Mammary microvascular endothelial cell (primary cell): ENCODE measurements at places on chromosomes 2 and 18. TPM values are rescaled to one million over a fixed set of nuclear protein-coding genes. Genes with fewer than 3 reads are reported as not detected.

CCDC85A gene
- total RNA-seq: 10.7 and 12.7 TPM in 2 replicates

MRO gene
- not detected in 2 replicates for total RNA-seq

CNNM3 gene
- 3.9 and 5.1 TPM in 2 replicates for total RNA-seq

TMEM247 gene
- not detected in 2 replicates for total RNA-seq

BOK gene
- total RNA-seq: 111 TPM in 2 replicates

PRPF40A gene
- total RNA-seq: 81.2 and 90.7 TPM in 2 replicates

CDKL4 gene
- total RNA-seq: 0.74 and 1.1 TPM in 2 replicates

CABLES1 gene
- total RNA-seq: 11.9 and 18.5 TPM in 2 replicates

TYMS gene
- 86.5 and 95.8 TPM in 2 replicates for total RNA-seq
